ENCODE measurements at places on chromosomes 4 and X. TPM values are rescaled to one million over a fixed set of nuclear protein-coding genes. Genes with fewer than 3 reads are reported as not detected.
A peak's percentile ranks its signal among the peaks of the same experiment; 100 is the strongest.

GRCh38 chrX:100913111-100913510, 15.6 kb downstream of the XKRX start:
- H3K27ac ChIP-seq, result no peak overlapping the region
- no peaks in the 10 kb centered on the region for H3K27me3 ChIP-seq
- DNase-seq, result no peak
- H3K4me1 ChIP-seq, result no peaks in the 10 kb centered on the region
- no peak overlapping the region for H3K4me3 ChIP-seq

DNA sequence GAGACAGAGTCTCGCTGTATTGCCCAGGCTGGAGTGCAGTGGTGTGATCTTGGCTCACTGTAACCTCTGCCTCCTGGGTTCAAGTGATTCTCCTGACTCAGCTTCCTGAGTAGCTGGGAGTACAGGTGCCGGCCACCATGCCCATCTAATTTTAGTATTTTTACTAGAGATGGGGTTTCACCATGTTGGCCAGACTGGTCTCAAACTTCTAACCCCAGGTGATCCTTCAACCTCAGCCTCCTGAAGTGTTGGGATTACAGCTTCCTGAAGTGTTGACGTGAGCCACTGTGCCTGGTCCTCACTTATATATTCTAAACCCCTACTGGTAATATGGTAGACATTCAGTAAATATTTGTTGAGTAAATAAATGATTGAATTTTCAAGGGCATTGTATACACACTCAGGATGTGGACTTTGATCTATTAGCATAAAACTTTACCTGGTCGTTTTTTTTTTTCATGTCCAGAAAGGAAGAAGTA, 33.0 kb downstream of the MTHFD2L start:
- no peak overlapping the region for H3K27ac ChIP-seq
- H3K4me1 ChIP-seq, result no peaks in the 10 kb centered on the region
- no peak for DNase-seq
- no peak overlapping the region for H3K4me3 ChIP-seq
- no peaks in the 10 kb centered on the region for H3K27me3 ChIP-seq
- no peaks in the 10 kb centered on the region for H3K36me3 ChIP-seq

GRCh38 chr4:150250998-150251651, 172.9 kb downstream of the DCLK2 start:
- no peaks in the 10 kb centered on the region for H3K36me3 ChIP-seq
- H3K27ac ChIP-seq, result no peak overlapping the region
- no peak for DNase-seq
- no peaks in the 10 kb centered on the region for H3K4me1 ChIP-seq

DNA sequence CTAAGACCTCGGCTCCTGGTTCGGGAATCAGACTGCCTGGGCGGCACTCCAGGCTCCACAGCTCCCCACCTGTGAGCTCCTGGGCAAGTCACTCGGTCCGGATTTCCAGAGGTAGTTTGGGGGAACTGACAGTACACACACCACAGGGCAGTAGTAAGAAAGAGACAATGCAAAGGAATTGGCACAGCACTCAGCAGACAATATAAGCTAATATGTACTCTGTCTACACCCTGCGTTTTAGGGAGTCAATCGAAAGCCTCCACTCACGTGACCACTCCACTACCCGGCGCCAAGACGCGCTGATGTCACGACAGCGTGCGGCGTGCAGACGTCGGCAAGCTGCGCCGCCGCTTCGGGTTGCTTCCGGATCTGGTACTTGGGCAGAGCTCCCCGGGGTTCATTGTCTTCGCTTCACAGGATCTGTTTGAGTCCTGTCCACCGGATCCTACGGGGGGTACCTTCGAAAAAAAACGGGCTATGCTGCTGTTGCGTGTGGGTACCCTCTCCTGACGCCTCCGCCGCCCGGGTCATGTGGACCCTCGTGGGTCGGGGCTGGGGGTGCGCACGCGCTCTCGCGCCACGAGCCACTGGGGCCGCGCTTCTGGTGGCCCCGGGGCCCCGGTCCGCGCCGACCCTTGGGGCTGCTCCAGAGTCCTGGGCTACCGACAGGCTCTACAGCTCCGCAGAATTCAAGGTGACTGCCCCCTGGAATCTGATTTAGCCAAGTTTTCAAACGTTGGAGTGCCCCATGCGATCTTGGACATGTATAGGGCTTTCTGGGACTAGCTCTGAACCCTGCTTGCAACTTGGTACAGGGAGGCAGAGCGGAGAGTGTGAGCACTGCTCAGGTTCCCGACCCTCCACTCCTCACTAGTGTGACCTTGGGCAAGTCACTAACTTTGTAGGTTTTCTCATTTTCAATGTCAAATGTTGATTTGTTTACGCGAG, at the start of gene GUF1:
Gene GUF1, plus strand, starts transcription at position 327 of the 948 bp plus-strand sequence. Its CDS starts 203 bp downstream, at position 530.
- H3K36me3 ChIP-seq, result peaks cover 11% of the 10 kb centered on the region
- H3K4me1 ChIP-seq, result peaks cover 37% of the 10 kb centered on the region
- peak; percentile 94 for DNase-seq
- no peaks in the 10 kb centered on the region for H3K27me3 ChIP-seq
- peak within 1 kb of the TSS; percentile 85 for H3K4me3 ChIP-seq

DNA sequence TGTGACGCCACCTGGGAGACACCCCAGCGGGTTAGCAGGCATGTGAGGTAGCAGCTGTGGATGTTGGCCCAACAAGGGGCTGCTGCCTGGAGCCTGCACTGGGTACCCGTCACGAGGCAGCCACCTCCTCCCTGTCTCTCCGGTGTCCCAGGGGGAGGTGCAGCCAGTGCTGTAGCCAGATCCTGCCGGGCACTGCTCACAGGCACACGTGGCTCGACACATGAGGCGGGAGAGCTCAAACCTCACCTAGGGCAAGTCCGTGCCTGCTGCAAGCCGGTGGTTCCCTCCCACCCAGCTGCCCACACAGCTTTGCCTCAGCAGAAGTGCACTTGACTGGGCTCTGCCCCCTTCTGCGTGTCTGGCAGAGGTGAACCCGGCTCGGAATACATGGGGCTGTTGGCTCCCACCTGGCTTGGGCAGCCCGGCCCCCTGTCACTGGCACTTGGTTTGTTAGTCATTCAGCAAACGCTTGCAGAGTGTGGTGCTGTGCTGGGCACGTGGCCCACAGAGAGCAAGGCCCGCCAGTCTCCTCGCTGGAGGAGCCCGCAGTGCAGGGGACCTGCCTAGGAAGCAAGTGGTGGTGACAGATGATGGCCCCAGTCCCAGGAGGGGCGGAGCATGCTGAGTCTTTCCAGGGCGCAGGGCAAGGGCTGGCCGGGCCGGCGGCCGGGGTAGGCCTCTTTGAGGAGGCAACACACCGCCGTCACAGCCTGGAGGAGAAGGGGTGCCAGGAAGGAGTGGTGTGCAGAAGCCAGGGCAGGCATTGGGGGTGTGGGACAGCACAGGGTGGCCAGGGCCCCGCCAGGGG, 10.1 kb upstream of the SH3TC1 start:
- no peak for DNase-seq
- H3K27ac ChIP-seq, result no peak overlapping the region
- H3K4me1 ChIP-seq, result peaks cover 8% of the 10 kb centered on the region
- H3K36me3 ChIP-seq, result no peaks in the 10 kb centered on the region
- peaks cover 3% of the 10 kb centered on the region for H3K27me3 ChIP-seq

DNA sequence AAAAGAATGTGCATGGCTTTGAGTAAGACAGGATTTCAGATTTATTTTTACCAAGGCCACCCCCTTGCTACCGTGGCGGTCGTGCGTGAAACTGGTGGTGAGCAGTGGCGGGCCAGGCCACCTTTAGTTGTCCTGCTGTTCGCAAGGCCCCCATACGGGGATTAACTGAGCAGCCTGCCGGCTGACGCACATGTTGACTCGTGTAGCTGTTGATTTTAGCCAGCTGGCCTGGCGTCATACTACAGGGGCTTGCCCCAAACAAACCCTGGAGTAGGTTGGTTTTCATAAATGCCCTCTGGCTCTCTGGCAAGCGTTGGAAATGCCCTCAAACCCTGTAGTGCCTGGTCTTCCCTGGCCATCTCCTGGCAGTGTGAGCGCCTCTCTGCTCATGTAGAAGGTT, 28.4 kb downstream of the WFS1 start:
- H3K27ac ChIP-seq, result no peak overlapping the region
- no peaks in the 10 kb centered on the region for H3K27me3 ChIP-seq
- no peaks in the 10 kb centered on the region for H3K4me1 ChIP-seq

DNA sequence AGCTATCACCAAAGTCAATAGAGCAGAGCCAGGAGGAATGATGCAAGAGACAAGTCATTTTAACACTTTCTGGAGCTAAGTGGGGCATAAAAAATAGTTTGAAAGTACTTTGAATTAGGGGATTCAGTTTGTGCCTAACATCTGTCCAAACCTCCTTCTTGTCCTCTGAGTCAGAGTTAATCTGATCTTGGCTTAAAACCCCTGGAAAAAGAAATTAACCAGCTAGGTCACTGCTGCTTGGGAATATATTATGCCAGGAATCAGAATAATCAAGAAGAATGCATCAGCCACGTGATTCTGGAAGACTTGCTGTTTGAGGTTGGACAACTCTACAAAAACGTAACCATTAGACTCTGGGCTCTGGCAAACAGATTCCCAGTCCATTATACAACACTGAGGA, 45.3 kb upstream of the EDA2R start:
- DNase-seq, result no peak
- no peak overlapping the region for H3K27ac ChIP-seq
- no peaks in the 10 kb centered on the region for H3K27me3 ChIP-seq
- H3K36me3 ChIP-seq, result no peaks in the 10 kb centered on the region

- no peak overlapping the region for H3K27ac ChIP-seq
- peaks cover 26% of the 10 kb centered on the region for H3K4me1 ChIP-seq
- no peak for DNase-seq
- peaks cover 22% of the 10 kb centered on the region for H3K36me3 ChIP-seq
These were observed 12.7 kb upstream of the ADD1 start for GRCh38 chr4:2830632-2831610.

DNA sequence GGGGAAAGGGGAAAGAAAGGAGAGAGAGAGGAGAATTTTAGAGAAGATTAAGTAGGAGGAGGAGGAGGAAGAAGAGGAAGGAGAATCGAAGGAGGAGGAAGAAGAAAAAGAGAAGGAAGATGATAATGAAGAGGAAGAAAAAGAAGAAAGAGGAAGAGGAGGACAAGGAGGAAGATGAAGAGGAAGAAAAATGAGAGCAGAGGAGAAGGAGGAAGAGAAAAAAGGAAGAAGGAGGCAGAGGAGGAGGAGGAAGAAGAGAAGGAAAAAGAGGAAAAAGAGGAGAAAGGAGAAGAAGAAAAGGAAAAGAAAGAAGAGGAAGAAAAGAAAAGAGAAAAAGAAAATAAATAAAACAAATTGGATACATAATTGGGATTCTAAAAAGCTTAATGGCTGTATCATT, 181.4 kb downstream of the ARHGAP6 start:
- no peaks in the 10 kb centered on the region for H3K4me1 ChIP-seq
- H3K27me3 ChIP-seq, result no peaks in the 10 kb centered on the region
- H3K4me3 ChIP-seq, result no peak overlapping the region
- no peaks in the 10 kb centered on the region for H3K36me3 ChIP-seq

DNA sequence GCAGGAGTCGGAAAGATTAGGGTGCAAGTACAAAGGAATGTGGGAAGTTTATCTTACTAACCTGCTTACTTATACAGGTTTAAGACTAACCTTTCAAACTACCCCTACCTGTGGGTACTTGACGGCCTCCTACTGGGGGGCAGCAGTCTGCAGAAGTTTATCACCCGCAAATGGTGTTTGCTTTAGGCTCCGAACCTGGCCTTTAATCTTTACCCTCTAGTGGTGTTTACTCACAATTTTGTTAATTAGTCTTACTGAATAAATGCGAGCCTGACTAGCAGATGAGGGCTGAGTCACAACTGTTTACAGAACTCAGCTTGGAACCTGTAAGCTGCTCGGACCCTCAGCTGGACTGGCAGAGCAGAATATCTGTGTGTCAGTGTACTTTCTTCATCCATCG, 204.2 kb upstream of the GPRIN3 start:
- no peak for DNase-seq
- H3K36me3 ChIP-seq, result peaks cover 3% of the 10 kb centered on the region
- peaks cover 15% of the 10 kb centered on the region for H3K4me1 ChIP-seq
- H3K27me3 ChIP-seq, result peaks cover 57% of the 10 kb centered on the region
- H3K4me3 ChIP-seq, result no peak overlapping the region

DNA sequence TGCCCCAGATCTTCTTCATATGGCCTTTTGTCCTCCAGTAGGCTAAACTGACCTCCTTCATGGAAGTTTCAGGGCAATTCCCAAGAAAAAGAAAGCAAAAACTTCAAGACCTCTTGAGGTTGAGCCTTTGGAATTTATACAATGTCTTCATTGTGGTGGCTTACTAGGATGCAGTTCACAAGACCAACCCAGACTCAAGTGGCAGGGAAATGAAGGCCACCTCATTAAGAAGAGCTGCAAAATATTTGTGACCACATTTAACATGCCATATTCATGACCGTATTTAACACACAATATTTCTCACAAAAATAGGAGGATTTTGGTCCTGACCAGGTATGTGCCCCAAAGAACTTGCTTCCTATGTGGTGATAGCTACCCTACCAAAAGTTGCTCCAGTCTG, 605.5 kb upstream of the PITX2 start:
- H3K36me3 ChIP-seq, result no peaks in the 10 kb centered on the region
- DNase-seq, result no peak
- H3K27me3 ChIP-seq, result no peaks in the 10 kb centered on the region
- H3K27ac ChIP-seq, result no peak overlapping the region
- H3K4me3 ChIP-seq, result no peak overlapping the region
- H3K4me1 ChIP-seq, result no peaks in the 10 kb centered on the region

- no peak overlapping the region for H3K27ac ChIP-seq
- no peak for DNase-seq
- no peaks in the 10 kb centered on the region for H3K36me3 ChIP-seq
- H3K4me3 ChIP-seq, result no peak overlapping the region
- peaks cover 89% of the 10 kb centered on the region for H3K27me3 ChIP-seq
- H3K4me1 ChIP-seq, result peaks cover 12% of the 10 kb centered on the region
These were observed 2.8 kb downstream of the SFRP2 start for GRCh38 chr4:153785910-153786721.

GRCh38 chr4:108607079-108607815, 13.1 kb upstream of the RPL34 start:
- no peaks in the 10 kb centered on the region for H3K27me3 ChIP-seq
- H3K4me1 ChIP-seq, result no peaks in the 10 kb centered on the region
- H3K27ac ChIP-seq, result no peak overlapping the region
- peaks cover 12% of the 10 kb centered on the region for H3K36me3 ChIP-seq
- no peak overlapping the region for H3K4me3 ChIP-seq

- H3K27me3 ChIP-seq, result no peaks in the 10 kb centered on the region
- peaks cover 33% of the 10 kb centered on the region for H3K4me1 ChIP-seq
- no peak for DNase-seq
- H3K36me3 ChIP-seq, result peaks cover 11% of the 10 kb centered on the region
These were observed 37.6 kb downstream of the FAM193A start for GRCh38 chr4:2574009-2574408.

GRCh38 chrX:31934842-31935370, 863.1 kb upstream of the FTHL17 start:
- DNase-seq, result no peak
- no peaks in the 10 kb centered on the region for H3K36me3 ChIP-seq
- no peak overlapping the region for H3K27ac ChIP-seq
- H3K4me3 ChIP-seq, result no peak overlapping the region
- no peaks in the 10 kb centered on the region for H3K27me3 ChIP-seq

GRCh38 chr4:123740236-123740635, 343.6 kb downstream of the SPRY1 start:
- DNase-seq, result no peak
- H3K27ac ChIP-seq, result no peak overlapping the region
- no peaks in the 10 kb centered on the region for H3K36me3 ChIP-seq
- no peak overlapping the region for H3K4me3 ChIP-seq
- peaks cover 16% of the 10 kb centered on the region for H3K27me3 ChIP-seq
- peaks cover 3% of the 10 kb centered on the region for H3K4me1 ChIP-seq

CXCL5 gene
- not detected for total RNA-seq

DUSP21 gene
- not detected for total RNA-seq

FAT4 gene
- not detected for total RNA-seq

UGT2B15 gene
- total RNA-seq, result not detected

DUX4 gene
- total RNA-seq, result not detected

SLITRK2 gene
- total RNA-seq, result not detected

TMEM47 gene
- not detected for total RNA-seq

KLHL13 gene
- 0.09 TPM for total RNA-seq

UGT8 gene
- 0.29 TPM for total RNA-seq

DCX gene
- not detected for total RNA-seq

SHROOM4 gene
- not detected for total RNA-seq

CTSO gene
- 3.4 TPM for total RNA-seq

SLC16A2 gene
- 0.12 TPM for total RNA-seq
